ENCODE measurements at places on chromosomes 11 and 22. TPM values are rescaled to one million over a fixed set of nuclear protein-coding genes. Genes with fewer than 3 reads are reported as not detected.

DNA sequence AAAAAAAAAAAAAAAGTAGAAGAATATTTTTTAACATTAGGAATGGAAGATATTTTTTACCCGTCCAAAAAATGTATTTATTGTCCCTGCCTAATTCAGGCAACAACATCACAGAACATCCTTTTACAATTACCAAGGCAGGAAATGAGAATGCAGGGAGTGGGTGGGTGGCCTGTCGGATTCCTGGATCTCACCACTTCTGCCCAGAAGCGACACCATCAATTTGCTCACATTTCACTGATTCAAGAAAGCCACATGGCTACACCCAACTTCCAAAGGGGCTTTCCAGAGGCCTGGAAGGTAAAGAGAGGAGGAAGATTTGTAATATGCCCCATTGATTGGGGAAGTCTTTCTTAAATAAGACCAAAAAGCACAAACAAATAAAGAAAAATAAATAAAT lies 93.8 kb upstream of the CLPB start:
- DNase-seq = peak; percentile 28

- no peak for DNase-seq
Observed at GRCh38 chr22:45930324-45930723, 46.6 kb downstream of the WNT7B start.

GRCh38 chr22:48640890-48641841 lies 1186.5 kb downstream of the BRD1 start:
- no peak for DNase-seq

GRCh38 chr11:68002938-68003845 lies 705 bp downstream of the UNC93B1 start:
- no peak for DNase-seq

DNA sequence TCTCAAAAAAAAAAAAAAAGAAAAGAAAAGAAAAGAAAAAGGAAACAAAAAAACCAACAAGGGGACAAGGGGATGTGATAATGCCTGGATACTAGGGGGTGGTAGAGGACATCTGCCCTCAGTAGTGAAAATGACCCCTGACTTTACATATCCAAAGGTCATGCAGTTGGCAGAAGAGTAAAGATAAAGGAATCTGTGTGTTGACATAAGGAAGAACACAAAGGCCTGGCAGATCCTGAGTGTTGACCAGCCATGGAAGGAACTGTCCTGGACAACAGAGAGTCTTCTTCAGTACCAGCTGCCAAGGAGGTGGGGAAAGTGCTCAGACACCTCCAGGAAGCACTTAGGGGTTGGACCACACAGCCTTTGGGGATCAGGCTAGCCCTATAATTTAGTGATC lies 12.6 kb downstream of the SLC43A1 start:
- DNase-seq = no peak

DNA sequence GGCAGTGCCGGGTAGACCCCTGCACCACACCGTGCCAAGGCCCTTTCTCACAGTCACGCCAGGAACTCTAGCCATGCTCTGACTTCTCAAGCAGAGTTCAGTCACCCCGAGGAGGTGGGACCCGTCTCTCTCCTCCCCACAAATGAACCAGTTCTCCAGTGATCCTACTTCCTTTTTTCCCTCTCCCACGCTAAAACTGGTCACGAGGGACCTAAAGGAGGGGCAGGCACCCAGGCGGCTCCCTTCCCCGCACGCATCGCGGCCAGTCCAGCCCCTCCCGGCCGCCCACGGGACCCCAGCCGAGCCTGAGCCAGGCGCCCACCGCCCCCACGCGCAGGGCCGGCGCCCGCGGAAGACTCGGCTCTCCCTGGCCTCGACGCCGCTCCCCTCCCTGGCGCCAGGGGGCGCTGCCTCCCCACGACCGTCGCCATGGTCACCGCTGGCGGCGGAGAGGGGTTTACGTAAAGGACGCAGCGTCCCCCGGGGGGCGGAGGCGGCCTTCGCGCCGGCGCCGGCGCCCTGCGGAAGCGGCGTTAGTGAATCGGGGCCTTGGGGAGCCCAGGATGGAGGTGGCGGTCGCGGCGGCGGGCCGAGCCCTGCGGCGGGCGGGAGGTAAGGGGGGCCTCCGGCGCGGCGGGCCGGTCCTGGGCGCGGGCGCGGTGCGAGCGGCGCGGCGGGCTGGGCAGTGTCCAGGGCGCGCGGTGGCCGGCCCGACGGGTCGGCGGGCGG lies at the start of gene DAGLA:
TSS of gene DAGLA (plus strand) at position 499 of the 729 bp plus-strand sequence. CDS start 39,765 bp downstream, outside the sequence.
- DNase-seq = peak; percentile 70

DNA sequence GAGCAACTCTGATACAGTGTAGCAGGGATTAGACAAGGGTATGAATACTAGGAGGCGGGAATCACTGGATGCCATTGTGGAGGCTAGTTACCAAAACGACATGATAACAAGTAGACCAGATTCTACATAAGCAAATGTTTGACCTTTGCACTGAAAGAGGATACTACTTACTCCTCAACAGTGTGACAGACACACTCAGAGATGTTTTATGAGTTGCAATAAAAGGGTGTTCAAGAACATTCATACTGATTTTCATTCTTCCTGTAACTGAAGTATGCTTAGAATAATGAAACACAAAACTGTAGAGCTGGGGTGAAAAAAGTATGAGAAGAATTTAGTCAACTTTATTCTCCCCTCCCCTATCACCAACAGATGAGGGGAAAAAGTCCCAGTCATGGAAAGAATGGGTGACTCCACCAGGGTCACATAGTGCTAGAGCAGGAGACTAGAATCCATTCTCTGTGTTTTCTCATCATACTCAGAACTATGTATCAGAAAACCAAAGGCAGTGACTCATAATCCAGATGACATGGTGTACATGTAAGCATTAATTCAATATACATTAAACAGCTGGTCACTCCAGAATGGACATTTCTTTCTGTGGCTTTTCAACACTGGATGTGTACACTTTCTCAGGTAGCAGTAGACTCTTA lies 32.8 kb downstream of the ARHGAP20 start:
- no peak for DNase-seq

DNA sequence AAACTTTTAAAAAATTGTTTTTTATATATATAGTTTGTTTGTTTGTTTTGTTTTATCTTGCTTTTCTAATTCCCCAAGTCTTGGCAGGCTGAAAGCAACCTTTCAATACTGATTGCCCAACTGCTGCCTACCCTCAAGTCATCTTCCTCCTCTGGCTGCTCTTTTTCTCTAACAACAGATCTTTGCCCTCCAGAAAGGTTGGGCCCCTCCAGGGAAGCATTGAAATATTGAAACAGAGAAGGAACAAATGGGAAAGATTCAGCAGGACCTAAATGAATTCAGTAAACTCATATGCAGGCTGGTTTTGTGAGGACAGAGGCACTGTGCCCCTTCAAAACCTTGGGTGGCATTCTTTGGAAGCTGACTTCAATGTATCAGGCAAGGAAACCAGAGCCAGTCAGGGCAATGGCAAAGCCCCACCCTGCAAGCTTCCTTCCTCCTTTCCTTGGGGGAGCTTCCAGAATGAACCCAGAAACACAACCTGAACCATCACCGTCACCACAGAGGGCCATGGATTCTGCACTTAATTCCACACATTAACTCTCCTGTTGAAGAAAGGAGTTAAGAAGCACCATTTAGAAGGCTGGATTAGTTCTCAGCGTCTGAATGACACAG lies 815 bp upstream of the MS4A6A start:
- no peak for DNase-seq

- no peak for DNase-seq
Observed at GRCh38 chr11:27018902-27019529, 21.6 kb upstream of the BBOX1 start.

- no peak for DNase-seq
Observed at GRCh38 chr11:64220798-64221197, 5.2 kb downstream of the TRPT1 start.

GRCh38 chr11:115912484-115912945 lies 408.3 kb upstream of the CADM1 start:
- peak; percentile 28 for DNase-seq

DNA sequence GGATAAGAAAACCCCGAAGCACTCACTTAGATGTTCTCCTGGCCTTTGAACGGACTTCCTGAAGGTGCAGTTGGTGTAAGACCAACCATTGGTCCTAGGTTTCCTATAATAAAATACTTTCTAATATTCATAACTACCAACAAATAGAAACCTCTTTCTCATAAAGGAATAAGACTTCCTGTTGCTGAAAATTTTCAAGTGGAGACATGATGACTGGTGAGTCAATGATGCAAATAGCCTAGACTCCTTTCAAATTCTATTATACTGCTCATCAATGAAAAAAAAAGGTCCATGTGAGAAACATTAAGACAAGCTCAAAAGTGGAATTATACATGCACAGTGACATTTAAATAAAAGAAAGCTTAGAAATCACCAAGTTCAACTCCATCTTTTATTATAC lies 862.8 kb downstream of the FAM181B start:
- no peak for DNase-seq

- DNase-seq = no peak
Observed at GRCh38 chr11:73151416-73151815, 9.3 kb upstream of the FCHSD2 start.

DNA sequence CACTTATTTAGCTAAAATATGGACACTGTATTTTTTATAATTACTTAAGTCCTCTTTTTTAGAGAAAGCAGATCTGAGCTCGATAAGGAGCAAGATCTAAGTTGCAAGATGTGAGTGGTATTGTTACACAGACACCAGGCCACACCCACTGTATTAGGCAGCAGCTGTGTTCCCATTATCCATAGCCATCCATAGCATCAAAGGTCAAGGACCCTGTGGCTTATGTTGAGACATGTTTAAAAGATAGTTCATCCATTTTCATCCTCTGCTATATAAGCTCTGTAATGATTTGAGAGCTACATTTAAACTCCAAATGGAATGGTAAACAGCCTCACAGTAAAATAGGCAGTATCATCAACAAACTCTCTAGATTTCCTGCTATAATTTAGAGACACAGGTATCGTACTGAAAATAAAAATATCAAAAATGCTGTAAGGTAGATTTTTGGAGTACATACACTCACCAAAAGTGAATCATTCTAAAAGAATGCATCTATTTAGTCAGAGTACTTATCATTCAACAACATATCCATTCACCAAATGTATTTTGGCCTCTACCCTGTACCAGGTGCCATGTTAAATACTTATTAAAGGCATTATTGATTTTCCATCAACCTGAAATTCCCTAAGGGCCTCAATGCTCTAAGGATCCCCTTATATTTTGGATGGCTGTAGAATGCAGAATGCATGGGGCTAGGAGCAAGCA lies 574.0 kb downstream of the LRRC4C start:
- DNase-seq = no peak

GRCh38 chr22:36797911-36798673 lies 18.7 kb downstream of the PVALB start:
- no peak for DNase-seq

DNA sequence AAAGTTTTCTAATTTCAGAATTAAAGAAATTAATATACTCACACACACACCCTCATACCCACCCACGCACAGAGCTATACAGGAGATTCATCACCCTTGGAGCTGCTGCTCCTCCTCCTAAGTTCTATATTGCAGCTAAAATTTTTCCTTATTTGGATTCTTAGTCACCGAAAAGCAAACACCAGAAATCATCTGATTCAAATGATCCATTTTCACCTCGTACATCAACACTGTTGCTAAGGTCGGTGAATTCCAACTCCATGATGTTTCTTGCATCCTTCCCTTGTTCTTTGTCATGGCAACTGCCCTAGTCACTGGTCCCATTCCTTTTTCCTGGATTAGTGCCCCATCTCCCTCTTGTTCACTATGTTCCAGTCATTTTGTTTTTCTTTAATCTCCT lies 286.2 kb downstream of the GRM5 start:
- peak; percentile 51 for DNase-seq

DNA sequence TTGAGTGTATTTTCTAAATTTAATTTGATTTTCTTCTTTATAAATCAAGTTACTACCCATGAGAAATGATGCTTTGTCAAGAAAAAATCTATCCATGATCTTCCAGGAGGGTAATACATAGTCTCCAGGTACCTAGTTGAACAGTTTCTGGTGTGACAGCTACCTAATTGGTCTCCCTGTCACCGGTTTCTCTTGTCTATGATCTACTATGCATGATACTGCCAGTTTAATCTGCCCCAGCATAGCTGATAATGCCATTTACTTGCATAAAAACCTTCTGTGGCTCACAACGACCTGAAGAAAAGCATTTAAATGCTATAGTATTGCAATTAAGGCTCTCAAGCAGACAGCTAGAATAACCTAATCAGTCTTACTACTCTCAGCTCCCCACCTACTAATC lies 349.5 kb downstream of the DLG2 start:
- DNase-seq = no peak

DNA sequence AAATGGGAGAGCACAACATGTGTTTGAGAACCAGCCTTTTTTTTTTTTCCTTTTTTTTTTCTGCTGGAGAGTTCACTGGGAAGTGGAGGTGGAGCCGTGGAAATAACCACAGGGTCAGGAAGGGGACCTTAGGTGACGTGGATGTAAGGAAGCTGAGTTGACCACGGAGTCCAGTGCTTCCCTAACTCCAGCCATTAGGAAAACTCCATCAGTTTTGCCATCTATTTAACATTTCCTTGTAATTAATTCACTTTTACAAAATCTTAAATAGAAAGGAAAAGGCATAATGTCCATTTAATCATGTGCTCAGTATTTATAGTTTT lies 2.0 kb upstream of the CDK2AP2 start:
- DNase-seq = no peak

DNA sequence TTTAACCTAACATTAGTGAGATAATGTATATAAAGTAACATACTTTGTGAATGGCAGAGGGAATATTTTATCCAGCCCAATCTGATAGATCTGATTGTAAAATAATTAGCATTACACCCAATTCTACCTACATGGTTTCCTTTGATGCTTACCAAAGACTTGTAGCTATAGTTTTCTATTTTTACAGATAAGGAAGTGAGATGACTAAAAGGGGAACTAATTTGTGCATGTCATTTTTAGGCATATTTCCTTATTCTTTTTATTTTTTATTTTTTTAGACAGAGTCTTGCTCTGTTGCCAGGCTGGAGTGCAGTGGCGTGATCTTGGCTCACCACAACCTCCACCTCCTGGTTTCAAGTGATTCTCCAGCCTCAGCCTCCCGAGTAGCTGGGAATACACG lies 793.7 kb upstream of the LRRC4C start:
- no peak for DNase-seq

GAS2L1 gene
- 10.0 TPM for total RNA-seq

TUBA8 gene
- total RNA-seq = not detected

KDELR3 gene
- total RNA-seq = 18.5 TPM

RIC3 gene
- 2.4 TPM for total RNA-seq

RNF121 gene
- 33.9 TPM for total RNA-seq

SMIM35 gene
- total RNA-seq = not detected

ANKK1 gene
- 0.06 TPM for total RNA-seq

CHEK1 gene
- 65.3 TPM for total RNA-seq

OR52E8 gene
- not detected for total RNA-seq

OR8D4 gene
- total RNA-seq = not detected

GP1BB gene
- total RNA-seq = 6.2 TPM

Data from Daoy (cell line).